CD8-positive, alpha-beta T cell (primary cell): ENCODE measurements at places on chromosomes 7 and 10.

DNA sequence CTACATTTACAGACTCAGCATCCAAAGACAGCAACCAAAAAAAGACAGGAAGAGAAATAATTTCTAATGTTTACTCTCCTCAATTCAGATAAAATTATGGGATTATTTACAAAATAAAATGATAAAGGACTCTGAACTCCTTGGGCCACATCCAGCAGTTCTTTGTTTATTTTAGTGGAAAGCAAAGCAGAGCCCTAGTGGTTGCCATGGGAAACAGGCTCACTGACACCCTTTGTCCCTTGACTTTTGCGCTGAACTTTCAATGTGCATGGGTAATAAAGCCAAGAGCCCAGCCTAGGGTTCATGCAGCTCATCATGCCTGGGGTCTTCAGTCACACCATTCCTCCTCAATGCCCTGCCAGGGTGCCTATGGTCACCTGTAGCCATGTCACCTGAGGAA, 442.6 kb upstream of the IGFBP3 start:
- DNase-seq = no peak

DNA sequence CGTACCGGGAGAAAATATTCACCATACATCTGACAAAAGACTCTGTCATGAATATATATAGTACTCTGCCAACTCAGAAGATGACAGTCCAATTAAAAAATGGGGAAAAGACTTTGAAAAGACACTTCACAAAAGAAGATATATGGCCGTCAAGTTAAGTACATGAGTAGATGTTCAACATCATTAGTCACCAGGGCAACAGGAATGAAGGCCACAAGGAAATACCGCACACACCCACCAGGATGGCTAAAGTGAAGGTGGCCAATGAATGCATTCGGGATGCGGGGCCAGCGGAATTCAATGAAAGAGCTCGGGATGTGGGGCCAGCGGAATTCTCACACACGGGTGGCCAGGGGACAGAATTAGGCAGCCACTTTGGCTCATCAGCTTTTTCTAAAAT, 42.2 kb downstream of the MAD1L1 start:
- DNase-seq = no peak

DNA sequence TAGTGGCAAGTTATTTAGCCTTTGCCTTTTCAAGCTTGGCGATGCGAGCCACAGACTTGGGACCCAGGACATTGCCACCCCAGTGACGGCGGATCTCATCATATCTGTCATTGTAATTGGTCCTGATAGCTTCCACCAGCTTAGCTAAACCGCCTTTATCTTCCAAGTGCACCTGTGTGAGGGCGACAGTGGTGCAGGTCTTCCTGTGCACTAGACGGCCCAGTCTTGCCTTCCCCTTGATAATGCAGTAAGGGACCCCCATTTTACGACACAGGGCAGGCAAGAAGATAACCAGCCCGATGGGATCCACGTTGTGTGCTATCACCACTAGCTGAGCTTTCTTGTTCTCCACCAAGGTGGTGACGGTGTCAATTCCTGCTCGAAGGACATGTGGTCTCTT, 99.6 kb upstream of the ITGB1 start:
- no peak for DNase-seq

DNA sequence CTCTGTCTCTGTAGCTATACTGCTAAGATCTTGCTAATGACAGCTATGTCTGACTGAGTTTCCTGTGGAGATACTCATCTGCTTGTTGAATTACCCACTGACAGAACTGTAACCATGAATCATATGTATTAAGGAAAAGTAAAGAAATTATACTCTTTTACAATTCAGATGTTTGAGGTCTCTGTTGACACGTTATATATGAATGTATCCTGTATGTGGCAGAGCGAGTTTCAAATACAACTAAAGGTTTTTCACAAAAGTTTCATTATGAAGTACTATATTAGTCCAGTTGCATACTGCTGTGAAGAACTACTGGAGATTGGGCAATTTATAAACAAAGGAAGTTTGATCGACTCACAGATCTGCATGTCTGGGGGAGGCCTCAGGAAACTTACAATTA, 232.5 kb downstream of the CDK14 start:
- DNase-seq = no peak

GRCh38 chr10:101139421-101139911, 8.4 kb downstream of the TLX1 start:
- DNase-seq = no peak

- DNase-seq = peak; percentile 51
Observed at GRCh38 chr10:133334503-133335245, 2.0 kb downstream of the CALY start.

DNA sequence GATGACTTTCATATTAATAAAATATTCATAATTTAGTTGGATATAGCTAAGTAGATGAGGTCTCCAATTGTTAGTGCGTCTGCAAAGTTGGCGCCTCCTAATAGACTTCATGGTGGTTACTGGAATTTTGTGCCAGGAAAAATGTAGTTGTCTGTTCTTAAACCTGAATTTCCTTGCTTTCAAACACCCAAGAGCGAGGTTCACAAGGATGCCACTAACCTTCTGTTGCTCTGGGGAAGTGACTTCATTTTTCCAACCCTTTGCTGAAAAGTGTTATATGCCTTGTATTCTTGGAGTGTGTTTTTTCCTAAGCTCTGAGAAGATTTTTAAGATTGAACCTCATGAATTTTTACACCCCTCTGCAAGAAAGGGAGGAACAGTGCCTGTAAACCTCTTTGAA, 98.9 kb upstream of the GLCCI1 start:
- DNase-seq = no peak

GRCh38 chr7:101990811-101991418, 173.5 kb downstream of the CUX1 start:
- no peak for DNase-seq

DNA sequence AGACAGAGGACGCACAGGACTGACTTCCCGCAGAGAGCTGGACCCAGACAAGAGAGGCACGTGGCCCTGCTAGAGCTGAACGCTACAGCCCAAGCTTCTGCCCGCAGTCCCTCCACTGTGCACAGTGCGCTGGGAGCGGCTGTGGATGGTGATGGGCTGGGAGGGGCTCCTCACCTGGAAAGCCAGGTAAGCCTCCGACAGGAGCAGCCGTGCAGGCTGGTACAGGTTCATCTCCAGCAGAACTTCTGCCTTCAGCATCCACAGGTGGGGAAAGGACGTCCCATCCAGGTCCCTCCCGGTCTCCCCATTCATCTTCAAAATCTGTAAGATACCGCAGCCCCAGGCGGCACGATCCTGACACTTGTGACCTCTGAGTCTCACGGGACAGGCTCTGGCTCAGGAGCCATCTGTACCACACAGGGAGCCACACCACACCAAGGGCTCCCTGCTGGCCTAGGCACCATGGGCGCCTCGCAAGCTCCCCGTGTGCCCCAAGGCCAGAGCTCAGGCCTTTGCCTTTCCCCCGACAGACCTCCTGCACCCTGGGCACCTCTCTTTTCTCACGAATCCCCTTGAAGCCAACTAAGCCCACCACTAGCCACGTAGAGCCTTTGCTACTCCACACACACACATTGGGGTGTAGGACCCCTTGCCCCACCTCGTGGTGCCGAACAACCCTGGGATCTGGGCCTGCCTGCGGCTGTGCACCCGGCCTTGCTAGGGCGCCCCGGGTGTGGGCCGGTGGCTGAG, 76.3 kb downstream of the CFAP46 start:
- DNase-seq = no peak

DNA sequence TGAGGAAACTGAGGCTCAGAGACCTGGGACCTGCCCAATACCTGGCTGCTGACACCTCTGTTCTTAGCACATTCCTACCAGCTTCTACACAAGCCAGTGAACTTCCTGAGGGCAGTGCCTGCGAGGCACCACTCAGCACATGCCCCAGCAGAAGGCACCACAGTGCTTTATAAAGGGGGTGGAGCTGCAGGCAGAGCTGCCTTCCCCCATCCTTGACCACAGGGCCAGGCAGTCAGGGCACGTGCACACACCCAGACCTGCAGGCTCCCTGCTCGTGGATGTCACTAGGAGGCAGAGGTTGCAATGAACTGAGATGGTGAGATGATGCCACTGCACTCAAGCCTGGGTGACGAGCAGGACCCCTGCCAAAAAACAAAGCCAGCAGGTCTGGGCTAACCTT, 39.2 kb upstream of the TUBB8 start:
- no peak for DNase-seq

GRCh38 chr7:12715372-12716133, 28.1 kb downstream of the ARL4A start:
- no peak for DNase-seq

DNA sequence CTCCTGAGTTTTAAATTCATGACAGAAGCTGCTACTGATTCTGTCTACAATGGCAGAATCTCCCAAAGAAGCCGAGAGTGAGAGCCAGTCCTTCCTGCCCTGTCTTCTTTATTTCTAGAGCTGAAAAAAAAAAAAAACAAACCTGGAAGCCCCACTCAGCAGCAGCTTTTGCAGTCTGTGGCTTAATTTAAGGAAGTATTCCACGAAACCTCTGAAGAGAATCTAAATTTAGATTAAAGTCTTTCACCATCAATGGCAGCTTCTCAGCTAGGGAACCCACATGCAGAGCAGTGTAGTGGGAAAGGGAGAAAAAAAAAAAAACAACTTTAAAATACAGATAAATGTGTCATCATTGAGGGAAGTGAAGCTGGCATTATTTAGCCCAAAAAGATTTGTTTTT, 23.4 kb downstream of the SMURF1 start:
- DNase-seq = no peak

DNA sequence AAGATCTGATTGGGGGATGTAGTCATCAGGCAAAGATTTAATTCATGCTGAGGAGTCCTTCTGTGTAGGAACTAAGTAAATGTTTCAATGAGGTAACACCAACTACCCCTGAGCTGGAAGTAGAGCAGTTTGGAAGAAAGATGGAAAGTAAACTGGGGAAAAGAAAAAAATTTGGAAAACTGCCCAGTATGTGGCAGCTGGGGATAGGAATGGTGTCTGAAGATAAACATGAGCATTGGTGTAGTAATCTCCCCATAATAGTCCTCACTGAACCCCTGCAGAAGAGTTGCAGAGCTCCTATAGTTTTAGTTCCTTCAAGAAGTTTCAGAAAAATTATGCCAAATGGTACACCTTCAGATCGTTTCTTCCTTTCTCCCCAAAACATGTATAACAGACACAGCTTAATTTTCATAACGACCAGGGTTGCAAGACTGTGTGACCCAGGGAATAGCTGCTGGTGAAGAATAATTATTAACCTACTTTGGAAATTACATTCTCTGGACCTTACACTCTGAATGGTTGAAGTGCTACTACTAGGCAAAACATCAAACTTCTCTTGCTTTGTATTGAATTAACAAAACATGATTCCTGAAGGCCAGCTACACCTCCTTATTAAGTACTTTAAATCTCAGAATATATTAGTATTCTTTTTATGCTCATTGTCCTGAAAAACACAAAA, 446.4 kb upstream of the NRG3 start:
- DNase-seq = no peak

DNA sequence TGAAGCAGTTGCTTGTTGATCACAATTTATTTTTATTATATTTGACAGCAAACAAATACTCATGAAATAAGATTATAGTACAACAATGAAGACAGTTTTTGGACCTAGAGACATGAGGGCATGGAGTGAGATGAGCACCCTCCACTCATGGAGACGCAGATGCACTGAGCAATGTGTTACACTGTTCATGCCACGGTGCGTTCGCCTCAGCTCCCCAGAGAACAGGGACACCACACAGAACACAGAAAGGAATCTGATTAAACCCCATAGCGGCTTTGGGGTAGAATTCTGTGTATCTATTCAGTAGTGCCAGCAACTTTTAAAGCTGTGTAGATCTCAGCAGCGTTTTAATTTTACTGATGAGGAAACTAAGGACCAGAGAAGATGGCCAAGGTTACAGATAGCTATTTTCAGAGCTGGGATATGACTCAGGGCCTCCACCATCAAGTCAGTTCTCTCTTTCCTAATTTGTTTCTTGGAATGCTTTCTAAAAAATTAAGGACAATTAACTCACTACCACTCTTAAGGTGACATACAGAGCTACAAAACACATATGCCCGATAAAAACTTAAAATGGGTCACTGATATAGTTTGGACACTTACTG, 33.6 kb downstream of the FAM25A start:
- DNase-seq = no peak

DNA sequence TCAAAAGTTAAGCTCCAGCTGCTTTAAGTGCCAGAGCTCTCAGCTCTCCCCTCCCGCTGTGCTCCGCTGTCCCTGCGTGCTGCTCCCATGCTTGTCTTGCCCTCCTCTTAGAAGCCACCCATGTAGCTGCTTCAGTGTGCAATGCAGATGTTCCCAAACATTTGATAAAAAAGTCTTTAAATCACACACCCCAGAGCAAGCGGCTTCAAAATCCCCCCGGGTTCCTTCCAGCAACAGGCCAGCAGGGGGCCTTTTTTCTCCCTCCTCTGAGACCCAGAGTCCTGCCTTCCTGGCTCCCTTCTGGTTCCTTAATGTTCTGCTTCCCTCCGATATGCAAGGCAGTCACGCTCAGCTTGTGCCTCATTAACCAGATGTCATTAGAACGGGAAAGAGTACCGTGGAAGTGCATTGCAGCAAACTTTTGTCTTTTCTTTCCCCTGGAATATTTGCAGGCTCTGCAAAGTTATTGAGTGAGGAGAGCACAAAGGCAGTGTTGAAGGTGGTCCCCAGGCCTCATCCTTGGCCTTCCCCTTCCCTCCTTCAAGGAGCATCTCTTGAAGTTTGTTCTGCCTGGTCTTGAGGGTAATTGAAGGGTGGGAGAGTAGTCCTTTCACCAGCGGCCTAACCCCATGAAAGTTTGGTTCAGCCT, 25.5 kb downstream of the LDB3 start:
- peak; percentile 60 for DNase-seq

GRCh38 chr10:132588301-132589013, 50.9 kb downstream of the INPP5A start:
- no peak for DNase-seq
